Activated naive CD8-positive, alpha-beta T cell treated with anti-CD3 and anti-CD28 coated beads, Interleukin-2, amount 10 ng/mL, durations not matched to agents 7 days and 5 days (primary cell): ENCODE measurements at places on chromosomes 12 and 14. TPM values are rescaled to one million over a fixed set of nuclear protein-coding genes. Genes with fewer than 3 reads are reported as not detected.

- no peak overlapping the region for H3K4me3 ChIP-seq
- no peak overlapping the region for H3K27ac ChIP-seq
- DNase-seq: no peak
- H3K27me3 ChIP-seq: peaks cover 5% of the 10 kb centered on the region
- H3K36me3 ChIP-seq: no peaks in the 10 kb centered on the region
Observed at GRCh38 chr12:111602348-111602747, 3.2 kb upstream of the ATXN2 start.

ST8SIA1 gene
- total RNA-seq: 13.8 TPM

OS9 gene
- 140 TPM for total RNA-seq

- peaks cover 55% of the 10 kb centered on the region for H3K36me3 ChIP-seq
- peak overlapping the region; percentile 30 for H3K27ac ChIP-seq
- no peak overlapping the region for H3K4me3 ChIP-seq
- DNase-seq: no peak
Observed at GRCh38 chr14:102080183-102081080, 6.4 kb downstream of the HSP90AA1 start.

DNA sequence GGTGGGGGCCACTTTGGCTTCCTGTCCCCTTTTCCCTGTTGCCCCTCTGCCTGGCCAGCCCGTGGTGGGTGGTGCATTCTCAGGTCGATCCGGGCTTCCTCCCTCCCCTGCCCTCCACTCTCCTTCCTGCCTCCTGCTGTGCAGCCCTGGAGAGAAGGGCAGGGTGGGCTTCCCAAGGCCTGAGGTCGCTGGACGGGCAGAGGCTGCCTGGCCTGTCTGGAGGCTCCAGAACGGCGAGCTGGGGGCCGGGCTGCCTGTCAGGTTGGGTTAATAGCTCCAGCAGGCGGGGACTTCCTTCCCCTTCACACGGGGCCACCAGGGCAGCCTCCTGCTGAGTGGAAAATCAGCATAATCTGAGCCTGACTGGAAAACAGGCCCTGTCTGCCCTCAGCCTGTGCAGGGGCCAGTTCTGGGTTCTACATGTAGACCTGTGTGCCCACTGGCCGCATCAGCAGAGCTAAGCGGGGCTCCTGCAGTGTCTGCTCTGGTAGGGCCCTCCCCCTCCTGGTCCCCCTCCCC, 11.3 kb downstream of the KIF26A start:
- no peaks in the 10 kb centered on the region for H3K36me3 ChIP-seq
- H3K27ac ChIP-seq: no peak overlapping the region
- H3K4me1 ChIP-seq: no peaks in the 10 kb centered on the region
- peaks cover 2% of the 10 kb centered on the region for H3K27me3 ChIP-seq
- no peak for DNase-seq

- H3K27me3 ChIP-seq: peaks cover 95% of the 10 kb centered on the region
- no peak for DNase-seq
- no peaks in the 10 kb centered on the region for H3K36me3 ChIP-seq
- peak overlapping the region; percentile 81 for H3K4me3 ChIP-seq
Observed at GRCh38 chr12:54006559-54007220, 2.1 kb upstream of the HOXC8 start.

DNA sequence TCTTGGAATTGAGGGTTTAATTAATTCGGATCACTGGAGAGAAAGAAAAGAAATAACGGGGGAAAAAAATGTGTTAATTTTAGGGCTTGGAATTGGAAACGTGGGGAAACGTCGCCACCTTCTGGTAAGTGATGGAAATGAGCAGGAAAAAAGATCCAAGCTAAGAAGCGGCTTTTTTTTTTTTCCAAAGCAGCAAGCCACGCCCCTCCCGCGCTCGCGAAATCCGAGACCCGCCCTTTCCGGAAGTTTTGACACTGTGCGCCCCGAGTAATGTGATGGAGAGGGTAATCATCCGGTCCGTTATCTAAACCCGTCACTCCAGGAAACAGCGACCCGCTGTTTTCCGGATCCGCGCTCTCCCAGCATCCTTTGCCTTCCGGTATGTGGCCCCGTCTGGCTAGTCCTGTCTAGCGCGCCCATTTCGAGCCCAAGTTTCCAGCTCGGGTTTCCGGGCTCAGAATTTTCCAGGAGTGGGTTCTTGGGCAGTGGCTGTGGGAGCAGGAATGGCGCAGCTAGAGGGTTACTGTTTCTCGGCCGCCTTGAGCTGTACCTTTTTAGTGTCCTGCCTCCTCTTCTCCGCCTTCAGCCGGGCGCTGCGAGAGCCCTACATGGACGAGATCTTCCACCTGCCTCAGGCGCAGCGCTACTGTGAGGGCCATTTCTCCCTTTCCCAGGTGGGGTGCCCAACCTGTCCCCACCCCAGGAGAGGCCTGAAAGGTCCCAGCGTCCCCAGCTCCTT, at the start of gene ALG10B:
TSS of gene ALG10B (plus strand) at position 384 of the 739 bp plus-strand sequence. CDS start at position 504, 120 bp downstream.
- peak; percentile 89 for DNase-seq
- H3K36me3 ChIP-seq: peaks cover 2% of the 10 kb centered on the region
- H3K27ac ChIP-seq: peak within 1 kb of the TSS; percentile 96
- H3K4me1 ChIP-seq: peaks cover 12% of the 10 kb centered on the region
- H3K27me3 ChIP-seq: no peaks in the 10 kb centered on the region
- H3K4me3 ChIP-seq: peak within 1 kb of the TSS; percentile 94

DNA sequence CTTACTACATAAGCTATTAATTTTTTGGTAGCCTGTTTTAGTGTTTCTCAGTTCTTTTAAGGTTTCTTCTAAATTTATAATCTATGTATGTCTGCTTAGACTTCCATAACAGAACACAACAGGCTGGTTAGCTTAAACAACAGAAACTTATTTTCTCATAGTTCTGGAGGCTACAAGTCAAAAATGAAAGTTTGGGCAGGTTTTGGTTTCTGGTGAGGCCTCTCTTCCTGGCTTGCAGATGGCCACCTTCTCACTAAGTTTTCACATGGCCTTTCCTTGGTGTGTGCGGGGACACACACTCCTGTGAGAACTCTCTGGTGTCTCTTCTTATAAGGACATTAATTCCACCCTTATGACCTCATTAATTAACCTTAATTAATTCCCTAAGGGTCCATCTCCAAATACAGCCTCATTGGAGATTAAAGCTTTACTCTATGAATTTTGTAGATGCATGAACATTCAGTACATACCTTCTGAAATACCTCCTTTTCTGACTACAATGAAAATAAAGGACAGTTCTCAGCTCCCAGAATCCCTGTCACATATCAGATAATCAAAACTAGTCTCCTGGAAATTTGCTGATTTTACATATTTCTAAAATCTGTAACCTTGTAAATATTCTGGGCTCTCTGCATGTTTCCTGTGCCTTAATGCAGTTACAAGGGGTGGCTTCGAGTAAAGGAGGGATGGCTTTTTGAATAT, 23.2 kb upstream of the BMAL2 start:
- DNase-seq: no peak
- peaks cover 16% of the 10 kb centered on the region for H3K4me1 ChIP-seq
- H3K4me3 ChIP-seq: no peak overlapping the region
- H3K27ac ChIP-seq: peak overlapping the region; percentile 34
- H3K36me3 ChIP-seq: peaks cover 2% of the 10 kb centered on the region
- no peaks in the 10 kb centered on the region for H3K27me3 ChIP-seq

MMAB gene
- 32.4 TPM for total RNA-seq

INHBE gene
- total RNA-seq: not detected

DNA sequence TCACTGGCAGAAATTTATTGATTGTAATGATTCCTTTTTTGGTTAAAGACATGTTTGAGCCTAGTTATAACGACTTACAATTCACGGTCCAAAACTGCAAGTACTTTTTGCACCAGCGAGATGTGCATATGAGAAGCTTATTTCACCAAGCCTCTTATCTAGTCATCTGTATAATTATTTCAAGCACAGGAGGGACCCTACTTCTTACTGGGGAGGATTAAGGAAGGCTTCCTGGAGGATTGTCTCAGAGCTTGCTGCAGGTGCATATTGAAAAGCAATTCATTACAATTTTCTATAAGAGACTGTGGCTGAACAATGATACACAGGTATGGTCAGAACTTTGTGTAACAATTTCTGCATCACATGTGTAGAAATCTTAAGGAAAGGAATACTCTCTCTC, 152.9 kb downstream of the CAND1 start:
- H3K36me3 ChIP-seq: no peaks in the 10 kb centered on the region
- H3K27ac ChIP-seq: no peak overlapping the region
- peaks cover 1% of the 10 kb centered on the region for H3K4me1 ChIP-seq

SPATS2 gene
- total RNA-seq: 13.3 TPM

CCDC91 gene
- total RNA-seq: 33.9 TPM
